Hippocampal formation (tissue), 2 donors: ENCODE measurements at places on chromosomes 12 and 14.

GRCh38 chr12:31970199-31970598 is 11.0 kb downstream of the RESF1 start:
- no peak for DNase-seq

DNA sequence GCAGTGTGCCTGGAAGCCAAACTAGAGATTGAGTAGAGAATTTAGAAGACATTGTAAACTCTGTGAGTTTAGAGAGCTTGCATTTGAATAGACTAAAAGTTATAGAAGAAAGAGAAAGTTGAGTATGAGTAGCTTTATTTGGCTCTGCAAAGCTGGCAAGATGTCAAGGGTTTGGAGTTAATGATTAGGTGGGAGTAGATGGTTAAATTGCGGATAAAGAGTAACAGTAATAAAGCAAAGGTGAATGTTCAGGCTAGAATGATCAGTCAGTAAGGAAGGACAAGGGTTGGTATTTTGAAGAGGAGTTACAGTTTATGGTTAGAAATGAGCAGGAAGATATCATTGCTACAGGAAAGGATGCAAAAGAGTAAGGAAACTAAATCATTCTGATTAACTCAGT is 5.2 kb downstream of the PPM1A start:
- DNase-seq: no peak

- no peak for DNase-seq
These were observed 47.9 kb downstream of the ST8SIA1 start for GRCh38 chr12:22286569-22286968.

- no peak for DNase-seq
These were observed 82.8 kb upstream of the KCNA1 start for GRCh38 chr12:4826909-4827308.
